GM18507 (cell line): ENCODE measurements at places on chromosomes 4 and X.

DNA sequence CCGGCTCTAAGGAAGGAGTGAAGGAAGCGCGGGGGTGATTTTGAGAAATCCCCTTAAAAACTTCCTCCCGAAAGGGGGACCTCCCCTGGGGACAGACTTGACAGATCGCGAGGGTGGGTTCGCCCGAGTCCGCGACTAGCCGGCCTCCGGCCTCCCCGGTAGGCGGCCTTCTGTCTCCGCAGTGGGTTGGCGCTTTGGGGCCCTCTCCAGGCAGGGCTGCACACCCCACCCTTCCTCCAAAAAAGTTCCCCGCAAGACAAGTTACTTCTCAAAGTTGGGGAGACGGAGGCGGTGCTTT is 24.8 kb downstream of the HOPX start:
- DNase-seq: no peak

GRCh38 chr4:17057035-17057434 is 158.6 kb upstream of the LDB2 start:
- no peak for DNase-seq

DNA sequence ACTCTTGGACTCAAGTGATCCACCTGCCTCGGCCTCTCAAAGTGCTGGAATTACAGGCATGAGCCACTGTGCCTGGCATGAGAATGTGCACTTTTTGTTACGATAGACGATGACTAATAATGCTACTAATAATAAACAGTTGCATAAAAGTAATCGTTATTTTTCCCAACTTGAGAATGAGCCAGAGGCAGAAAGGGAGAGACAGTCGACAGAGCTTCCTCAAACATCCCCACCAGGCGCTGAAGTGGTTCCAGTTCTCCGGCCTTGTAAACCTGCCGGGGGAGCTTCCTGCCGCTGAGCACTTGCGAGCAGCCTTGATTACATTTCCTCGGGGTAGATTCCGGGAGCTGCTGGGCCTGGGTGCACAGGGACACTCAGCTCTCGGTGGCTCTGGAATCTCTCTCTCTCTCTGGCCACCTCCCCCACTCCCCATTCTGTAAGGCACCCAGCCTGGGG is 8.9 kb upstream of the HTRA3 start:
- DNase-seq: no peak

- no peak for DNase-seq
These were observed 756.9 kb downstream of the FAT4 start for GRCh38 chr4:126071346-126072333.

DNA sequence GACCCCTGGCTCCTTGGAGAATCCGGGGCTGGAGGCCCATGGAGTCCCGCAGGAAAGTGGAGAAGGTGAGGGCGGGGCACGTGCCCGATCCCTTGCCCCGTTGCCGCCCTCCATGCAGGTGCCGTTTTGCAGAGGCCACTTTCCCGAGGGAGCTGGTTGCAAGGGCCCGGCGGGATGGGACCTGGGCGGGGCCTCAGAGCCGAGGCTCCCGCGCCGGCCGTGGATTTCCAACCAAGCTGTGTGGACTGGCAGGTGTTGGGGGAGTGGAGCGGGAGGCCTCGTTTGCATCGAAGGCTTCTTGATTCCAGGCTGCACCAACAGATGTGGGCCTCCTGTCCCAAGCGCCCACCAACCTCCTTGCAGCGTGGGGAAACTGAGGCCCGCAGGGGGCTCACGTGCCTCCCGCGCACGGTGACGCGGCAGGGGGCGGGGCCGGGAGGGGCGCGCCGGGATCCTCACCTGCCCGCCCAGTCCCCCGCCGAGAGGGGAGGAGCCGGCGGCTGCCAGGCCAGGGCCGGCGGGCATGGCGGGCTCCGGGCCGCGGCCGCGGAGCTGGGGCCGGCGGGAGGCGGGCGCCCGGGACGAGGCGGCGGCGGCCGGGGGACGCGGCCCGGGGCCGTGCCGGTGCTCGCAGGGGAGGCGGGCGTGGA is 24.9 kb downstream of the SH3BP2 start:
- no peak for DNase-seq

GRCh38 chrX:149003863-149004660 is 501.0 kb downstream of the IDS start:
- DNase-seq: no peak

GRCh38 chr4:101669138-101669831 is 121.2 kb upstream of the BANK1 start:
- DNase-seq: no peak

DNA sequence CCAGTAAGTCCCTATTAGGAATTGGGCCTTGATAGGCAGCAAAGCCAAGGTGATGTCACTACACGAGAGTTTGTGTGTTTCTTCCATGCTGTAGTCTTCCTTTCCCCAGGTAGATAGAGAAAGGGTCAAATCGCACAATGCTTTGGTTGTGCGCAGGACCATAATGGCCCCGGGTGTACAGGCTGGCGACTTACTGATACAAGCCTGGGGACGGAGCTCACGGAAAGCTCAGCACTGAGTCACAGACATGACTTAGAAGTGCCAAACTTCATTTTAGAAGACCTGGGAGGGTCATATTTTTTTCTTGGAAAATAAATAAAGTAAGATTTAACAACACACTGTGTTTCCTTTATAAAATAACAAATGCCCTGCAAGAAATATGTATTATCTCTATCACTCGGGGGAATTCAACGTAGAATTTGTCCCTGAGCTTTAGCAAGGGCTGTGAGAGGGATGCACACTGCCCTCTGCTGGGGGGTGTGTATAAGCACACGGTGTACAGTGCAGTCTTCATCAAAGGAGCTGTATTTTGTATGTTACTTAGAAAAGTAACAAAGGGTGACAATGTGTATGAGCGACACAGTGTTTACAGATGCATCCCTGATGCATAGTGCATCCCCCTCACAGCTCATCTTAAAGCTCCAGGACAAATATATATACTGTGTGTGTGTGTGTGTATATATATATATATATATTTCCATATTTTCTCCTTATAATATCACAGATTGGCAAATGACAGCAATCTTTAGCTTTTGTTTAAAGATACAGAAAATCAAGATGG is 254.5 kb upstream of the VEGFC start:
- DNase-seq: no peak

GRCh38 chr4:138507522-138507921 is 265.4 kb upstream of the SLC7A11 start:
- no peak for DNase-seq
